ENCODE measurements at places on chromosomes 16 and 17.

DNA sequence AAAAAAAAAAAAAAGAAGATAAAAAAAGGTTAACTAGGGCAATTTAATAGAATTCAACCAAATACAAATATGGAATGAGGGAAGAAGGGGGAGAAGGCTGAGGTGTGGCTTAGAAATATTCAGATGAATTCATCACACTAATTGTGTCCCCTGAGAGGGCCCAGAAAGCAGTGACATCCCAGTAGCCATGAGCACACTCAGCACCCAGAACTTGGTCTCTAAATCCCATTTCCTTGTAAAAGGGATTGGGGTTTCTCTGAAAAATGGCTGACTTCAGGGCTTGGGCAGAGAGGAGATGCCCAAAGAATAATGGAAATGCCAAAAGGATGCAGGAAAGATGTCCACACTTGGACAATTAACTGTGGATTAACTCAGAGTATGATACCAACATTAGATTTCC, 4.0 kb upstream of the ASPSCR1 start:
- DNase-seq = no peak

GRCh38 chr17:72970246-72970645, 122.2 kb downstream of the SLC39A11 start:
- DNase-seq = no peak

DNA sequence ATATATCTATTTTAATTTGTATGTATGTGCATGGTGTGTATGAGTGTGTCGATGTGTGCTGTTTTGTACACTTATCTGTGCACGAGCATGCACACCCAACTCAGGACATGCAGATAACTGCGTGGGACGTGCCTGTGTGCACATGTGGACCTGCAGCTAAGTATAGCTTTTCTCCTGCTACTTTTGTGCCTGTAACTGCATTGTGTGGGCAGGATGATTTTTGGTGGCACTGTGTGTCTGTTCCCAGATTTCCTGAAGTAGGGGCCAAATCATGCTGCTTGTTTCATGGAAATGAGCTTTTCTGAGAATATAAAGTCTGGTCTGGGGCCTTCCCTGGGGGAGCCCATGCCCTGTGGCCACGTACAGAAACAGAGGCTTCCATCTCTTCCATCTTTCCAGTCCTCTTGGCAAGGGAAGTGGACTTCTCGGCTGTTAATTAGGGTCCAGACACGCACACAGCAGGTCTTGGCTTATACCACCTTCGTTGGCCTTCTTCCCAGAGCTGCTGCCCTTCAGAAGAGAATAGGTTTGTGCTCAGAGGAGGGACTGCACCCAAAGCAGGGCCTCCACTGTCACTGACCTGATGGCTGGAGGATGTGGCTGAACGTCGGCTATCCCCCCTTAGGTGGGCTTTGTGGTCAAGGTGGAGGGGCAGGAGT, 30.2 kb downstream of the SPNS3 start:
- DNase-seq = no peak

- no peak for DNase-seq
Measured at GRCh38 chr17:3531266-3532101, 26.1 kb downstream of the TRPV3 start.

DNA sequence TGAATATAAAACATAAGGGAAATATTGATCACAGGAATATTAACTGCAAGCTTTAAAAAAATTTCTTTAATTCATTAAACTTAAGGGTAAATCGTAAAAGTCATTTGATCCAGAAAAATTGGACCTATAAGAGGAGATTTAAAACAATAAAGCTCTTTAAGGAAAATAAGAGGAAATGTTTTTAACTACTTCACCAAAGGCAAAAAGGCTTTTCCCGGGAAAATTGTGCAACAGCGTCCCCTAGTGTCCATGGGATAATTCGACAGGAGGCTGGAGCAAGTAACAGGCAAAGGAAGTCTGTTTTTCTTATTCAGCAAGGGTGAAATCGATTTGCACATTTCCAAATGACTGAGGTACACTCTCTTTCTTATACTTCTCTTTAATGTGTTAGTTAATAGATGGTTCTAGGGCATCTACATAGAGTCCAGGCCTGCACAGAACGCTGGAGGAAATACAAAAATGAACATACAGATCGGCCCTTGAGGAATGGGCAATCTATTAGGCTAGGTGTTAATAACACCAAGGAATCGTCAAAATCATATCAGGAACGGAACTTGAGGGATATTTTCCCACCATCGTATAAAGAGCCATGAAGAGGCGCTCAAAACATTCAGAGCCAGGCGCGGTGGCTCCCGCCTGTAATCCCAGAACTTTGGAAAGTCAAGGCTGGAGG, 61.4 kb downstream of the ZNF18 start:
- no peak for DNase-seq

- no peak for DNase-seq
Measured at GRCh38 chr16:53892155-53892554, 188.2 kb downstream of the FTO start.

- no peak for DNase-seq
Measured at GRCh38 chr17:31627960-31628359, 231.1 kb downstream of the COPRS start.

DNA sequence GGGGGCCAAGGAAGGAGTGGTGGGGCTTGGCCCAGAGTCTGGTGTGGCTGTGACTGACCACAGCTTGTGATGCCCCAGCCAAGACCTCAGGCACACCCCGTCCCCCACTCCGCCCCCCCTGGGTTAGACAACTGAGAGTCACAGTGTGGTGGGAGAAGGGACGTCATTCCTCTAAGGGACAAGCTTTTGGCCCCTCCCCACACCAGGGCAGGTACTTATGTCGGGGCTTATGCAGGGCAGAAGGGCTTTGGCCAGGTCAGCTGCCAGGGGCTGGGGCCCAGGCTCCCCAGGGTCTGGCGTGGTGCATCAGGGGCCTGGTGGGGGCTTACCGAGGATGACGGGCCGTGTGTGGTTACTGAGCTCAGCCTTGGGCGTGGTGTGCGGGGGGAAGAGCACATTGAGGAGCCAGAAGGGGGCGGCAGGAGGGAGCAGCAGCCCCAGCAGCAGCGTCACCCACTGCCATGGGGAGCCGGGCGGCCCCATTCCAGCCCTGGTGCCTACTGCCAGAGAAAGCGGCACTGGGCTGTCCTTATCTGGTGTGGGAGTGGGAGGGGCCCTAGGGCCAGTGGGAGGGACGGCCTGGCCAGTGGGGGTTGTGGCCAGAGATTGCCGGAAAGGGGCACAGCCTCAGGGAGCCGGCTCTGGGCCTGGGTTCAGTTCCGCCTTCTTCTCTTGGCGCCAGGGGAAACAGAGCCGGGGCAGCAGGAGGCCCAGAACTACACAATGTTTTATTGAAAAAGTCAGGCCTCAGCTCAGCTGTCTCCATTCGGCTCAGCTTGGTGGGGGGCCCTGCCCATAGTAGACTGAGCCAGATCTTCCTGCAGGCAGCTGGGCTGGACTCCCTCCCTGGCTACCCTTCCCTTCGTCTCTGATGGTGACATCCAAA, at the start of gene LCAT:
Gene LCAT, minus strand, starts transcription at position 502 of the 886 bp plus-strand sequence. Its CDS starts 19 bp downstream, at position 483.
- DNase-seq = no peak

- DNase-seq = no peak
Measured at GRCh38 chr16:49827805-49828438, 28.0 kb downstream of the ZNF423 start.

DNA sequence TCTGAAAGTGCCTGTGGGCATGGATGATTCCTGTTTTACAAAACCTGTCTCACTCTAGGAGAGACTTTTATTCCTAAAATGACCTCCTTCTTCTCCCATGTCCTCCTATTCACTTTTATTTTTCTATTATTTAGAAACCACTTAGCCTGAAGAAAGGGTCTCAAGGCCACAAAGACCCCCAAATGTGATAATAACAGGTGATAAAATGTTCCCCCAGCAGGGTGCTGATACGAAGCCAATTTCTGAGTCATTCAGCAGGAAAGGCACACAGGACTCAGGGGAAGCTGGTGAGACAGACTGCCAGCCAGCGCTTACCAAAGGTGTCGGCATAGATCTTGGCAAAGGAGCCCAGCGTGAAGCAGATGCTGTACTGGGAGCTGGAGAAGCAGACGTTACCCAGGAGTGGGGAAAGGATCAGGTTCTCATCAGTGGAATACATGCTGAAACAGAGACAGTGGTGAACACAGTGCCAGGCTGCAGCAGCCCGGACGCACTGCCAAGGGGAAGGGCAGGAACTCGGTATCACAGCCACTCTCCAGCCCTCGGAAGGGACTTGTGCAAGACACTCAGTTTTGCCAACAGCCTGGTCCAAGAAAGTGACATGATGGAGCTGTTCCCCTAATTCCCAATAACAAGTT, 24.6 kb downstream of the HIGD1B start:
- DNase-seq = no peak

- no peak for DNase-seq
Measured at GRCh38 chr16:50323335-50324011, 45.3 kb downstream of the BRD7 start.

DNA sequence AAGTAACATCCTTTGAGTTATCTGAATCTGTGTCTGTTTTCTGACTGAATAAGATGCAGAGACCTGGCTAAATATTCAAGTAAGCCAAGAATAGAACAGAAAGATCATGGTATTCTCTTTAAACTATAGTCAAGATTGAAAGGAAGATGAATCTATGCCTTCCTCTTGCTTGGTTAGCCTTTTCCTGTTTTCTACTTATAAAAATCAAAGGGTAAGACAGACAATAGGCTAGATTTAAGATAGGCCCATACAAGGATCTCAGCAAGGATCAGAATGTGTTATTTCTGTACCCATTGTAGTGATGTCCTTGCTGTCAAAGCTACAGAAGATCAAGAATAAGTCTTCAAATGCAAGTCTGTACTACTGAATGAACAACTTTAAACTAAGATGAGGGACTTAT, 7.0 kb upstream of the CDR2 start:
- no peak for DNase-seq

DNA sequence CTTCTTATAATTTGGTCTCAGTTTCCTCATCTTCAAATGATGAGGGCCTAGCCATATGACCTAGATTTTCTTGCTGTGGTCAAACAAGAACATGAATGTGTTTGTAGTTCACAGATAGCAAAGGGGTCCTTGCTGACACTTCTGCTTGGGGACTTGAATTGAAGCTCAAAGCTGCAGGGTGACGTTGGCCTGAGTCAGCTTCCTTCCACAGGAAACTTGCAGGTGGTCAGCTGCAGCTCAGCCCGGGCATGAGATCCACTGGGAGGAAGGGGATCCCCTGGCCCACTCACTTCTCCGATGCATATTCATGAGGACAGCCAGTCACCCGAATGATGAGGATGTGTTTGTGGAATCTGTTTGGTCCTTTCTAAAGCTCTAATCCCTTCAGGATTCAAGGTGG, 42.6 kb upstream of the AXIN2 start:
- no peak for DNase-seq

DNA sequence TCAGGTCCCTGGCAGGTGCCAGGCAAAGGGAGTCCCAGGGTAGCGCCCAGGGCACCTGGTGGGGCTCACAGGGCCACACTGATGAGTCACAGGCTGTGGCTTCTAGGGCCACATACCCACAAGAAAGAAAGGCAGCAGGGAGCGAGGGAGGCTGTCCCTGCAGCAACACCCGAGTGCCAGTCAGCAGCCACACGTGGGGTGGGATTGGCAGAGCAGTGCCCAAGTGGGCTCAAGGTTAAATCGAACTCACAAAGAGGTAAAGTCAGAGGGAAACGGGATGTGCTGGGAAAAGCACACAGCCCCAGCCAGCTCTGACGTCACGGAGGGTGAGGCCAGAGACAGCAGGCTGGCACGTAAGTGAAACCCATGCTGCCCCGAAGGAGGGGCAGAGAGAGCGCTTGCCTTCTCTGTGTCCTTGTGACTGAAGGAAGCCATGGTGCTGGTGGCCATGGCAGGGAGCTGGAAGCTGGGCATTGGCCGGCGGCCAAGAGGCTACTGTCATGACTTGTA, 33.8 kb downstream of the FA2H start:
- DNase-seq = no peak

- DNase-seq = no peak
Measured at GRCh38 chr16:20369452-20370054, 17.0 kb upstream of the UMOD start.

GRCh38 chr16:27156579-27156978, 46.7 kb upstream of the KDM8 start:
- DNase-seq = no peak

DNA sequence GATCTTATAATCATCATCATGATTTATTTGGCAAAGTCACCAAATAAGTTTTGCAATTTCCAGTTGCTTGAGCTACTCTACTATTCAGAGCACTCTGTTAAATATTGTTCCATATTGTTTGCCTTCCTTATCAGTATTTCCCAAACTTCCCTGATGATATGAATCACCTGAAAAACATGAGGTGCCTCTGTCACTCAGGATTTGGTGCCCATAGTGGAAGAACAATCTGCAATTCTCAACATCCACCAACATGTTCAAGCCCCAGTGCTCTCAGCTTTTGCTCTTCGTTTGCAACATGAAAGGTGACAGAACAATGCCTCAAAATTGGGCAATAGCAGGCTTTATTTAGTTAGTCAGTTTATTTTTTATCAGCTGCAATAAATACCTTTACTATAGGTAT, 28.6 kb upstream of the WSB1 start:
- no peak for DNase-seq

GRCh38 chr17:82424001-82424862, 5.8 kb upstream of the OGFOD3 start:
- no peak for DNase-seq

GRCh38 chr17:64457156-64457555, 8.2 kb downstream of the MILR1 start:
- no peak for DNase-seq

GRCh38 chr16:87930456-87930855, 5.9 kb downstream of the CA5A start:
- DNase-seq = no peak

DNA sequence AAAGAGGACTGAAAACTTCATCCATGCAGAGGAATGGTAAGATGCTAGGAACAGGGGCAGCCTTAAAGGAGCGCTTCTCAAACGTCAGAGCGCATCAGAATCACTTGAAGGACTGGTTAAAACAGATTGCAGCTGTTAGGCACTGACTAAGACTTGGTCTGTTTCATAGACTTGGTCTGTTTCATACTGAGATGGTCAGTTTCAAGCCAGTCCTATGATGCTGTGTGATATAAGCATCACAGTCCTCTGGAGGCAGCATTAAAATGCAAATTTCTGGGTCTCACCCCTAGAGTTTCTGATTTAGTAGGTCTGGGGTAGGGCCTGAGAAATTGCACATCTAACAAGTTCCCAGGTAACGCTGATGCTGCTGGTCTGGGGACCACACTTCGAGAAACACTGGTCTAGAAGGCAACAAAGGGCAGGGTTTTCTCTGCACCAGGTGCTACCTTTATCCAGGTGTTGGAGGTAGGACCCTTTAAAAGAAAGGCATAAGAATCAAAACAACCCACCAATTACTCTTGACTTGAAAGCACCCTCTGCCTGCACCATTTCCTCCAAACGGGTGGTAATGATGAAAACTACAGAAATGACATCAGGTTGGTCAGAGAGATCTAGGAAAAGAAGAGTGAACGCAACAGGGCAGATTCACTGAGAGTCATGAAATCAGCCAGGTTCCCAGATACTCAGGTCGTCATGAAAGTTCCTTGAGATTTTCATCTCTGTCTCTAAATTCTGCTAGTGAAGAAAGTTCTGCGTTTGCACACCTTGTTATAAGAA, 95.0 kb upstream of the RCVRN start:
- no peak for DNase-seq

GRCh38 chr16:658679-659571, 9.0 kb upstream of the RHOT2 start:
- no peak for DNase-seq

- DNase-seq = no peak
Measured at GRCh38 chr16:9112166-9112843, 20.9 kb downstream of the HAPSTR1 start.

Measured in stimulated activated CD8-positive, alpha-beta memory T cell treated with anti-CD3 and anti-CD28 coated beads, Interleukin-7, amount 100 ng/mL, for 1 hour (primary cell).